ENCODE measurements at places on chromosomes 7 and 10.

DNA sequence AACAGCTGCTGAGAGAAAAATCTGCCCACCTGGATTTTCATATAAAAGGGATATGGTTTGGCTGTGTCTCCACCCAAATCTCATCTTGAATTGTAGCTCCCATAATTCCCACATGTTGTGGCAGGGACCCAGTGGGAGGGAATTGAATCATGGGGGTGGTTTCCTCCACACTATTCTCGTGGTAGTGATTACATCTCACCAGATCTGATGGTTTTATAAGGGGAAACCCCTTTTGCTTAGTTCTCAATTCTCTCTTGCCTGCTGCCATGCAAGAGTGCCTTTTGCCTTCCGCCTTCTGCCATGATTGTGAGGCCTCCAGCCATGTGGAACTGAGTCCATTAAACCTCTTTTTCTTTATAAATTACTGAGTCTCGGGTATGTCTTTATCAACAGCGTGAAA is 20.8 kb upstream of the MKI67 start:
- no peak for DNase-seq

GRCh38 chr7:149027611-149028345 is 527 bp downstream of the PDIA4 start:
- DNase-seq: peak; percentile 9

DNA sequence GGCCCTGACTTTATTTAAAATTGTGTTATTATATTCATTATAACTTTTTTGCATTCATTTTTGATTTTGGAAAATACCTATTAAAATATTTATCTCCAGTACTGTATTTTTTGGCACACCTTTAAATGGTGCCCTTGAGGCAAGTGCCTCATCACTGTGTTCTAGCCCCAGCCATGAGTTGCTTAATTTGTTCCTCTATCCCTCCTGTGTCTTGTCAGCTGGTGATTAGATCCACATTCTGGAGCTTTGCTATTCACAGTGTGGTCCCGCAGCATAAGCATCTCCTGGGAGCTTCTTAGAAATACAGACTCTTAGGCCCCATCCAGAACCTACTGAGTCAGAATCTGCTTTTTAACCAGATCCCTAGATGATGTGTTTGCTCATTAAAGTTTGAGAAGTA is 19.8 kb downstream of the AGK start:
- no peak for DNase-seq

- no peak for DNase-seq
Observed at GRCh38 chr7:38244516-38244915, 28.9 kb downstream of the TARP start.

DNA sequence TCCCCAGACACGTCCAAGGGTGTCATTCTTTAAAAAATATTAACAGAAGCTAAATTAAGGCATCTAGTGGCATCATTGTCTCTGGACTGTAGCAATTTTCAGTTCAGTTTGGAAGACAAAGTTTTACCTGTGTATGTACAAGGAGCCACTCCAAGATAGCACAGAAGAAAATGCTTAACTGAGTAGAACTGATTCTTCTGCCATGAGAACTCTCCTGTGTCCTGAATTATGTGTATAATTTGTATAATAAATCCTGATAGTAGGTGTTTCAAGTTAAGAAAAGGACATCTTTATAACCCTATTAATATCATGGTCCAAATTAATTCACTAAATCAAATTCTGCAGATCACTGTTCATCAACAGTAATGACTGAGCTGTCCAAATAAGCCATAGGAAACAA is 1104.0 kb downstream of the XPNPEP1 start:
- DNase-seq: no peak

GRCh38 chr10:88080213-88080612 is 216.8 kb downstream of the PTEN start:
- DNase-seq: peak; percentile 43

DNA sequence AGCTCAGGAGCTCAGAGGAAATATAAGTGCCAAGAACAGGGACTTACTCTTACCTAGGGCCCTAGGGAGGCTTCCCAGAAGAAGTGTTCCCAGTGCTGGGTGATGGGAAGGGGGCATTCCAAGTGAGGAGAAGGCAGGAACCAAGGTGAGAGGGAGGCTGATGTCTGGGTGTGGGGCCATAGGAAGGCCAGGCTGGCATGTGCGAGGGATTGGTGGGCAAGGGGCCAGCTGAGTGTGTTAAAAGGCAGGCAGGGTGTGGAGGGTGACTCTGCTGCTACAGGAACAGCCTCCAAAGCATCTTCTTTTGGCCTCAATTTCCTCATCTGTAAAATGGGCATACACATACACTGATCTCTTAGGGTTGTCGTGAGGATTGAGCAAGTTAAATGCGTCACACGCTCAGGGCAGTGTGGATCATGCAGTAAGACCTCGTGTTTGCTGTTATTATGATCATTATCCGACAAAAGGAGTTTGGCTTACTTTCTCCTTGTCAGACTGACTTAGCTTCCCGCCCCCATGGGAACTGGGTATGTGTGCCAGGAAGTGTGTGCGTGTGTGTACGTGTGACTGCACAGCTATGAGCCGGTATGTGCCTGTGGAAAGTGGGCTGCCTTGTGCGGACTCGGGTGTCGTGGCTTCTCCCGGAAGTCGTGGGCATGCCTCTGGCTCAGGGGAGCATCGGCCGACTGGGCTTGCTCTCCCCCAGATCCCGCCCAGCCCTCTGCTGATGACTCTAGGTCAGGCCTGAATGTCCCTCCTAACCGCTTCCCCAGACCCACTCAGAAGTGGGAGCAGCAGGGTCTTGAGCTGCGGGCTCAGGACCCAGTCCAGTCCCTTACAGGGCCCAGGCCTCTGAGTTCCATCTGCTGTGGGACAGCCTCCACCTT is 59.6 kb downstream of the NEURL1 start:
- DNase-seq: no peak

DNA sequence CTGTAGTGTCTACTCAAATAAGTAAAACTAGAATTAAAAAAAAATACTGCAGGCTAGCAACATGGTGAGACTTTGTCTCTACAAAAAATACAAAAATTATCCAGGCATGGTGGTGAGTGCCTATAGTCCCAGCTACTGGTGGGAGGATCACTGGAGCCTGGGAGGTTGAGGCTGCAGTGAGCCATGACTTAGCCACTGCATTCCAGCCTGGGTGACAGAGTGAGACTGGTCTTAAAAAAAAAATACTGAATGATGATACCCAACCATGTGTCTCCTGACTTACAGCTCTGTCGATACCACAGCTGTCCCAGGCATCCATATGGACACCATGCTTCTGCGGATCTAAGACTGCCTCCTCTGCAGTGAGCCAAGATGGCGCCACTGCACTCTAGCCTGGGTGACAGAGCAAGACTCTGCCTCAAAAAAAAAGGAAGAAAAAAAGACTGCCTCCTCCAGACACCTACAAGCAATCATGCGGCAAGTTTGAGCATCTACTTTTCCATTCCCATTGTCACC is 7.9 kb upstream of the FRAT1 start:
- DNase-seq: no peak

DNA sequence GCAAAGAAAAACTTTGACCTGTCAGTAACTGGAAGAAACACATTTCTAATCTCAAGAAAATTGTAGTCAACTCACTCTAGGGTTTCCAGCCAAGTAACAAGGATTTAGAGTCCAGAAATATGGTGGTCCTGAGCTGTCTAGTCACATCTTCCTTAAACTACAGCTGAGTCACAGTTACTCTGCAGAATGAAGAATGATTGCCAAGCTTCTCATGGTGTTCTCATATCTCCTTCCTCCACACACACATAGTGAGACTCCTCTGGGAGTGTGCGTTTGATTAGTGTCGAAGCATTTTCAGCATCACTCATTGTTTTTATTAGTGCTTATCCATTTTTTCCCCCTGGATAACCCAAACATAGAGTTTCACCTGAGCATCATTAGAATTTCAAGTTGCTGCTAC is 93.1 kb upstream of the CXCL12 start:
- DNase-seq: peak; percentile 69

DNA sequence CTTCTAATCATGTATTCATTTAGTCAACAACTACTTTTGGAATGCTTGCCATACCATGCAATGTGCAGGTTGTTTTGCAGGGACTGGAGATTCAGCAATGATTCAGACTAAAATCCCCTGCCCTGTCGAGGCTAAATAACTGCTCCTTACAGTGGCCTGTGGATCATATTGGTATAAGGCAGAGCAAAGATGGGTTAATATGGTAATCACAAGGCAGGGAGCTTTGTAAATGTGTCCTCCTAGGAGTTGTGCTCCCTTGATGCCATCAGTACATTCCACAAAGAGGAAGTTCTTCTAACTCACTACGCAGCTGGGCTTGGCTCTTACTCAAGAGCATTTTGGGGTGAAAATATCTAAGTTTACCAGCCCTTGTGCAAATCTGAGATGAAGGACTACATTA is 614 bp upstream of the IFIT2 start:
- peak; percentile 30 for DNase-seq

DNA sequence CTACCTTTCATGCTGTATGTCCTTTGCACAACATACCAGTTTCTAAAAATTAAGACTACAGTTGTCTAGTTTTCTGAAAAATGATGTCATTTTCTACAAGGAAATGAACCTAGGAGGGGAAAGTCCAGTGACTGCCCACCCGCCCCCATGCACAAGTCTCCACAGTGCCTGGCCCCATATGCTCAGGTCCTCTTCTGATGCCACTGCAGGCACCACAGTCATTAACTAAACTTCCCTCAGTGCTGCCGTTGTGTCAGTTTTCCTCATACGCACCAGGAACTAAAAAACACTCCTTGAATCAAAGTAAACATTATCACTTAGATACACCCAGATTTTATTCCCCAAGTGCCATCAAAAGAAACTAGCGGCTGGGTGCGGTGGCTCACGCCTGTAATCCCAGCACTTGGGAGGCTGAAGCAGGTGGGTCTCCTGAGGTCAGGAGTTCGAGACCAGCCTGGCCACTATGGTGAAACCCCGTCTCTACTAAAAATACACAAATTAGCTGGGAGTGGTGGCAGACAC is 6.9 kb upstream of the TNS3 start:
- no peak for DNase-seq

DNA sequence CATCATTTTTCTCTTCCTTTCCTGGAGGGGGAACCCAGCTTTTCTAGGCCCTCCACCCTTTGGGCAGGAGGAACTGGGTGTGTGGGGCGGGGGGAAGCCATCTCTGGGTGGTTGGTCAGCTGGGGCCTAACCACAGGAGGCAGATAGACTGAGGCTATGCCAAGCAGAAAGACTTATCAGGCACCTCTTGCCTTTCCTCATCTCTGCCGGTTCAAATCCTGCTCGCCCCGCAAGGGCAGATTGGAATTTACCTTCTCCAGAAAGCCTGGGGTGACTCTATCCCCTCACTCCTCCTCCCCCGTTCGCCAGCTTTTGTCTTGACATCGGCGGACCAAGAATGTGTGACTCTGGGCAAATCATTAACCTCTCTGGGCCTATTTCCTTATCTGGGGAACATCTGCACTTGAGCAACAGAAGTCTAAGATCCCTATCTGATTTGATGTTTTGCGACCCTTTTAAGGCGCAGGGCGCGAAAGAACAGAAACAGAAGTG is 584 bp upstream of the GARS1 start:
- no peak for DNase-seq

DNA sequence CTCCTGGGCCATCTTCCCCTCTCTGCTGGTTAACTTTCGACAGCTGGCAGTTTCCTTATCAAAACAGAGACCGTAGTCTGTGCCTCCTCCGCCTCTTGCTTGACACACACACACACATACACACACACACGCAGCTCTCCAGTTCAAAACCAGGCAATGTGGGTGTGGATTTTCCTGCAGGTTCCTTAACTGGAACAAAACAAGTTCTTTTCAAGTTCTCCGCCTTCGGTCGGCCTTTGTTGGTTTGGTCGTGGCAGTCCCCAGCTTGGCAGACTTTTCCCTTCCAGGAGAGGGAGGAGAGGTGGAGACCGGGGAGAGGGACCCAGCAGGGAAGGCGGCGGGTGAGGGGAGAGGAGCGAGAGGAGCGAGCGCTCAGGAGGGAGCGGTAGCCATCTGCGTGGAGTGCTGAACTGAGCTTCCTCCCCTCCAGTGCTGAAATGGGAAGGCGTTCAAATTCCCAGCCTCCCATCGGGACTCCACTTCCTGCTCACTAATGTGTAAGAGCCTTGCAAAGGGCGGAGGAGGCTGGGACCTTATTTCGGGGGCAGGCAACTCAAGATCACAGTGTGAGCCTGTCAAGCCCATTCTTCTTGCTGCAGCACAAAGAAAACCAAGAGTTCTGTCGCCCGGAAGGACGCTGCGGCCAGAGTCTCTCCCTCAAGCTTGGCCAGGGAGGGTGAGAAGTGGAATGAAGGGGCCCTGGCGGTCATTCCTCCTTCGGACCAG is 120.6 kb downstream of the PRPF18 start:
- peak; percentile 94 for DNase-seq

- DNase-seq: no peak
Observed at GRCh38 chr7:44215531-44215930, 14.8 kb downstream of the YKT6 start.

- peak; percentile 77 for DNase-seq
Observed at GRCh38 chr10:31754803-31755624, 173.6 kb downstream of the ARHGAP12 start.

GRCh38 chr7:74452748-74453321 is 871 bp upstream of the GTF2IRD1 start:
- DNase-seq: peak; percentile 32

GRCh38 chr10:50554995-50555568 is 68.7 kb downstream of the SGMS1 start:
- DNase-seq: peak; percentile 59

DNA sequence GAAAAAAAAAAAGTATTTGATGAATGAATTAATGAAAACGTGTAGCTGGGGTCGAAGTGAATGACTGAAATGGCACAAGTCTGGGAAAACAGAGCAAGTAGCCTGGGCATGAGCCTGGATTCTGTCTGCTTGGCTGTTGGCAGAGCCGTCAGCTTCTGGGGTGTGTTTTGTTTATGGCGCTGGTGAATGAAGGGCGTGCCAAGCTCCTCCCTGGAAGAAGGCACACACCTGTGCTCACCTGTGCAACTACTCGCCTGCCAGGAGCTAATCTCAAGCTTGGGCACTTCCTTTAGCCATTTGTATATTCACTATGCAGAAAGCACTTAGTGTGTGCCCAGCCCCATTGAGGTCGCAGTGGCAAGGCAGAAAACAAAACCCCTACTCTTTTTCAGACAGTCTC is 74.1 kb downstream of the GTF2IRD1 start:
- DNase-seq: no peak

DNA sequence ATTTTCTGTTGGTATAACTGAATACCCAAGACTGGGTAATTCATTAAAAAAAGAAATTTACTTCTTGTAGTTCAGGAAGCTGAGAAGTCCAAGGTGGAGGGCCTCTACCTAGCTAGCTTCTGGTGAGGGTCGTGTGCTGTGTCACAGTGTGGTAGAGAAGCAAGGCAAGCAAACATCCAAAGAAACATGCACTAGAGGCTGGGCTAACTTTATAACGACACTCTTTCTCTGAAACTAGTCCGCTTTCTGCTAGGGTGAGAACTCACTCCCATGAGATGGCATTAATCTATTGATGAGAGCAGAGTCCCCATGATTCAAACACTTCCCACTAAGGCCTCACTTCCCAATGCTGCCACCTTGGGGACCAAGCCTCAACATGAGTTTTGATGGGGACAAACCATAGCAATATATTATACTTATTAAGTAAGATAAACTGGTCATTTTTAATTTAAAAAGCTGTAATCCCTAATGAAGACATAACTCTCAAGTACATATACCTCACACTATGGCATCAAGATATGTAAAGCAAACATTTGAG is 50.8 kb downstream of the PHYHIPL start:
- DNase-seq: no peak

All from fibroblast of skin of back (primary cell).